NCI-H226 (cell line): ENCODE measurements at places on chromosomes 7 and 10.

- no peak for DNase-seq
These were observed 1.5 kb downstream of the CALHM1 start for GRCh38 chr10:103457176-103457712.

DNA sequence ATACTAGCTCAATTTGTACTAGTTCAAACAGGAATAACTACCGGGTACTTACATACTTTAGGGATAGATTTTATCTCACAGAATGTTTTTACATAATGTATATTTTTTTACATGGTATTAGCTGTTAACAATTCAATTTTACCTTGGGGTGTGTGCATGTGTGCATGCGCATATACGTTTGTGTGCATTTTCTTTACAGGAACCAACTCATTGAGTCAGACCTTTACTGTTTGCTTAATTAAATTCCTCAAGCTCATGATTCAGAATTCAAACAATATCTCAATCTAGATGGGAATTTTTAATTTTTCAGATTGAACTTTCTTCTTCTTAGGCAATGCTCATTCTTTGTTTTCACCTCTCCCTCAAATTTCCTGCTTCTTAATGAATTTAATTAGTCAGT lies 24.7 kb upstream of the WASL start:
- no peak for DNase-seq

DNA sequence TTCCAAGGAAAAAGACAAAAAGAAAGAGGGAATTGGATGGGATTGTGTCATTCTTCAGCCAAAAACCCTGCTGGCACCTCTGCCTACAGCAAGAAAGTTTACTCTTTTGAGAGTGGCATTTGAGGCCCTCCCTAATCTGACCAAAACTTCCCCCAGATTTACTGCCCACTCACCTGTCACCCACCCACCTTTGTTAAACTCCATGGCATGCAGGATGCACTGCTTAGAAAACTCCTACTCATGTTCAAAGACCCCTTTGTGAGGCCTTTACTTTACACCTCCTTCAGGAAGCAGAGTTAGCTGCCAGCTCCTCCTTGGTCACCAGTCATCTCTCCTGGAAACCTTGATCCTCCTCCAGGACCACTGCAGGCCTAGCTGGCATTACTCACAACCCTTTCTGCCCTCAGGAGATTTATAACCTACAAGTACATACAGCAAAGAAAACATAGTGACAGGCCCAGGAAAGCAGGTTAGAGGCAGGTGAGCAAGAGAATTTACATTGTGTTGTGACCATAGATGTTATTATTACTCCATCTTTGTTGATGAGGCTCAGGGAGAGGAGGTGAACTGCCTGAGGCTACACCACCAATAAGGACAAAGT lies 10.3 kb upstream of the PLAC9 start:
- peak; percentile 16 for DNase-seq

GRCh38 chr7:101399759-101400158 lies 37.1 kb downstream of the COL26A1 start:
- DNase-seq: no peak

GRCh38 chr7:505171-505570 lies 14.5 kb downstream of the PDGFA start:
- DNase-seq: no peak

- no peak for DNase-seq
These were observed at the start of gene MACC1 for GRCh38 chr7:20217193-20217948. TSS of gene MACC1 (minus strand) at chr7:20217384. CDS start at chr7:20161862, 55,522 bp downstream.

DNA sequence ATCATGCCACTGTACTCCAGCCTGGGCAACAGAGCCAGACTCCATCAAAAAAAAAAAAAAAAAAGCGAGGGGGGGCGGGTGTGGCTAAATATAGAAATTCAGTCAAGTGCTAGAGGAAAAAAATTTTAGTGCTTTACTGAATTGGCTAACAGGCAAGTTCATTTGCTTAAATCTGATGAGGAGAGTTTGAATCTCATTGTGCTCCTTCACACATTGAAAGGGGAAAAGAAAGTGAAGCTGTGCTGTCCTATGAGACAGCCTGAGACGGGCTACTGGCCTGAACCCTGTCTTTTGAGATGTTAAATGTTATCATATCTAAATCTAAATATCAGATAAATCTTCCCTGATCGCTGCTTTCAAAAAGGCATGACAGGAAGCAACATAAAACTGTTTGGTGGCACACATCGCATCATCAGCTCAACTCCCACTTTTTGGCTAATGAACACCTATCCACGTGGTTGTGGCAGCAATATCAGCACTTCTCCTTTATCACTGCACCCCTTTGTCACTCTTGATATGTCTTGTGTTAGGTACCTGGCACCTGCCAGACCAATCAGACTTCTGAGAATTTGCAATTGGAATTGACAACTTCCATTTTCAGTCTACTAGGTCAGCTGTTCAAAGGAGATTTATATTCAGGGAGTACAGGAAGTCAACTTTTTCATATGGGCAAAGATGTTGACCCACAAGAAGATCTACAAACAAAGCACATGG lies 14.0 kb upstream of the IFIT1B start:
- DNase-seq: no peak

DNA sequence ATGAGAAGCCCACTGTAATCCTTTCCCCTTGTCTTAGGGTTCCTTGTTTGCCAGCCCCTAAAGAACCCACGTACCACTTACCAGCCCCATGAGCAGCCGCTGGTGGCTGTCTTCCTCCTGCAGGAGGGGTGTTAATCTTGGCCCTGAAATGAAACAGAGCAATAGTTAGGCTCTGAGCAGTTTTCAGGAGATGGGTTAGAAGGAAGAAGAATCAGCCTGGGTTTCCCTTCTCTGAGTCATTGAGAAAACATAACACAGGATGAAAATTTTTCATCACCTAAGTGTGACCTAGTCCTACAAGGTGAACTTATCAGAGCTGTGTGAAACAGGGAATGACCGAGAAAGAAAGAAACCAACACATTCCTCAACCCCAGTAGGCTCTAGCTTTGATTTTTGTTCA lies 90.0 kb downstream of the GSAP start:
- peak; percentile 53 for DNase-seq

GRCh38 chr10:4807761-4808507 lies 18.1 kb upstream of the AKR1E2 start:
- DNase-seq: peak; percentile 31

DNA sequence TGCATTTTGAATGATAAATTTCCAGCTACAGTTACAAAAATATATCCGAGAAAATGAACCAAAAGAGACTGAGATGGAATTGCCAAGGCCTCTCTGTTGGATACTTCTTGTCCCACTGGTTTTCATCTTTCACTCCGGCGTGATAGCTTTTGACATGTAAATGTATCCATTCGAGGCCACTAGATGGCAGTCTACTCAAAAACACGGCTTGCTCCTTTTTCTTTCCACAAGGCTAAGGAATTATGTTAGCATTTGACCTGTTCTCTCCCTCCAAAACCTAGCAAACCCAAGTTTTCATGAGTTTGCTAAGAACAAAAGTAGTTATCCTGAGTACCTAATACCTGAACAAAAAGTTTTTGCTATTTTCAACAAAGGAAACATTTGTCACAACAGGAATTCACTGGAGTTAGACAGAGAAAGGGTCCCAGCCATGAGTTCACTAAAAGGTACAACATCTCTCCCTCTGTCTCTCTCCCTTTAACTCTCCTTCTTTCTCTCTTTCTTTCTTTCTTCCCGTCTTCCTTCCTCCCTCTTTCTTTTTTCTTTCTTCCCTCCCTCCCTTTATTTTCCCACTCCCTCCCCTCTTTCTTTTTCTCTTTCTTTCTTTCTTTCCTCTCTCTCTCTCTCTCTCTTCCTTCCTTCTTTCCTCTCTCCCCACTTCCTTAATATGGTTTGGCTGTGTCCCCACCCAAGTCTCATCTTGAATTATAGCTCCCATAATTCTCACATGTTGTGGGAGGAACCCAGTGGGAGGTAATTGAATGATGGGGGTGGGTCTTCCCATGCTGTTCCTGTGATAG lies 207.9 kb upstream of the MYO3A start:
- DNase-seq: peak; percentile 21

DNA sequence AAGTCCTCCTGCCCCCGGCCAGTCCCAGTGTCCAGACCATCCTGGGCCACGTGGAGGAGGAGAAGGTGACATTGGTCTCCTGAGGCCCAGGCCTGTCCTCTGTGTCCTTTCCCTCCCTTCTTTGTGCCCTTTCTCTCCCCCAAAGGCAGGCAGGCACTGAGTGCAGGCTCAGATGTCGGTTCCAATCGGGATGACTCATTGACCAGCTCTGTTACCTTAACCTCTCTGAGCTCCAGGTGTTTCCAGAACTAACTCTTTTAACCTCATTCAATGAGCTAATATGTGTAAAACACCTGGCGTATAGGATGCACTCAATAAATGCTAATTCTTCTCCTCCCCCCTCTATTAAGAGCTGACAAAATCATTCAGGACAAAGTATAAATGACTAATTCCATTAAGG lies 25.7 kb downstream of the MACROH2A2 start:
- no peak for DNase-seq

GRCh38 chr10:88896372-88896993 lies 16.4 kb downstream of the STAMBPL1 start:
- no peak for DNase-seq

DNA sequence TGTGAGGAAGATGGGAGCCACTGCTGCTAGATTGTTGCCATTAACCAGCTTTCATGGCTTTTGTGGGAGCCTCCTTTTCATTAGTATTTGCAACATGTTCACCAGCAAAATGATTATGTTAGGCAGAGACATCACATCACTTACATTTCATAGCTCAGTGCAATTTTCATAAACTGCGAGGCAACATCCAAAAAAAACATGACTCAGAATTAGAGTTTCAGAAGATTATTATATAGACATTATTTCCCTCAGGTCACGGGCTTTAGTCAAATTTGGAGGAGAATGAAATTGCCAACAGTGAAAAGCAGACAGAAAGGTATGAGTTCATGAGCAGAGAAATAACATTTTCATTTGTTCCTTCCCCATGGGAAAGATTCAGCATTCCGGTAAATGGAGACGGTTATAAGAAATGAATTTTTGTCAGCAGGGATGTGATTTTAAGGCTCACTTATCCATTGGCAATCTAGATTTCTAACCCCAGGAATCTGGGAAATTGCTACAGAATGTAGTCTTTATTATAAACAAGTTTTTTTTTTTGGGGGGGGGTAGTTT lies 573.2 kb downstream of the AUTS2 start:
- DNase-seq: no peak

DNA sequence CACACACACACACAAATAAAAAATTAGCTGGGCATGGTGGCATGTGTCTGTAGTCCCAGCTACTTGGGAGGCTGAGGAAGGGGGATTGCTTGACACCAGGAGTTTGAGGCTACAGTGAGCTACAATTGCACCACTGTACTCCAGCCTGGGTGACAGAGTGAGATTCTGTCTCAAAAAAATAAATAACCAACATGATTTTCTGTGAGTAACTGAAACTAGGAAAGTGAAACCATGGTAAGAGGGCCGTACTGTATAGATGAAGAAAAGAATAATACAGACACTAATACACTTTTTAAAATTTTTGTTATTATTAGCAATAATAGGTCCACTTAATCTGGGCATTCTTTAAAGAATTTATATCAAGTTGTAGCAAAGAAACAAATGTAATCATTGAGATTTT lies 170.9 kb downstream of the HGF start:
- no peak for DNase-seq

DNA sequence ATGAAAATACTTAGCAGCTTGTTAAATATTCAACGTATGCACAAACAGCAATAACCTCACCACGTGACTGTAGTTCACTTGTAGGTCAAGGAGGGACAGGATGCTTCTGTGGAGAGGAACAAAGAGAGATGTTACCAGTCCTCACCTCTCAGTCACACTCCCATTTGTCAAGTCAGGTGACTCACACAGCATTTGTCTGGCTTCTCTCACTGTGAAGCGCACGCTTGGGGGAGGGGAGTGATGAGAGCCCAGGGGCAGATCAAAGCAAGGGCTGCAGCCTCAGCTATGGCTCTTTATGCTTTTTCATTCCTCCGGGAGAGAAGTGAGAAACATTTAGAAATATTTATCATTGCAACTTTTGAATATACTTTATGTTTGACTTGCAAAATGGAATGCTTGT lies 2.9 kb upstream of the RBM20 start:
- no peak for DNase-seq
